ENCODE measurements at places on chromosomes 7 and 10.

GRCh38 chr7:101865031-101865430 is 47.6 kb downstream of the CUX1 start:
- no peak for DNase-seq

GRCh38 chr7:140876519-140877248 is 48.0 kb downstream of the BRAF start:
- DNase-seq = no peak

- no peak for DNase-seq
These were observed 2.1 kb downstream of the MRPL32 start for GRCh38 chr7:42934291-42934690.

DNA sequence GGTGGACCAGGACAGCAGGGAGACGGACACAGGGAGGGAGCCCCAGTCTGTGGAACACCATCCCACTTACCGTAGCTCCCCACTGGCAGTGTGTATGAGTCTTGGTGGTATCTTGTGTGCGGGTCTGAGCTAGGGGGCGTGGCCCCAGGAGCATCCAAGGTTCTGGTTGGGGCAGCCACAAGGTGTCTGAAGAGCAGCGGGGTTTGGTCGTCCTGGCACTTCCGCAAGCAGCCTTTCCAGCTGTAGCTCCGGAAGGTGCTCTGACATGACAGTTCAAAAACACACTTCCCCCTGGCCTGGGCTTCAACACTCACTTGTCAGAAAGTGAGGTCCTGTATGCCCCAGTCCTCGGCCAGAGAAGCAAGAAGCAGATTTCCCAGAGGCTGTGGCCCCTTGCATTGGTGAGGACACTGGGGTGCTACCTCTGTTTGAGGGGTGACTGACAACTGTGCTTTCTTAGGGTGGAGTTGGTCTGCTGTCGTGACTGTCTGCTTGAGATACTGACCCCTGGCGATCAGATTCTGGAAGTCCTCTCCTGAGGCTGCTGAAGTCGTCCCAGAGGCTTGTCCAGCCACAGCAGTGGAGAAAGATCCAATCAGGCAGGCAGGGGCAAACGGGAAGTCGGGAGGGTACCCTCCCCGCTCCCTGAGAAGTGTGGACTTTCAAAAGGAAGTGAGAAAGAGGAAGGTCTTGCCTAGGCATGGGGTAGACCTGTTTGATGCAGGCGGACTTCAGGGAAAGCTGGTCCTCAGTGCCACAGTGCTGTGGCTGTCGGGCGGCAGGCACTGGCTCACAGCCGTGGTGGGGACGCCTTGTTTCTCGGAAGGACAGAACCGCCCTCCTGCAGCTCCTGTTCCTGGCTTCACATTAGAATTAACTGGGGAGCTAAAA is 51.4 kb upstream of the PFKFB3 start:
- DNase-seq = peak; percentile 46

DNA sequence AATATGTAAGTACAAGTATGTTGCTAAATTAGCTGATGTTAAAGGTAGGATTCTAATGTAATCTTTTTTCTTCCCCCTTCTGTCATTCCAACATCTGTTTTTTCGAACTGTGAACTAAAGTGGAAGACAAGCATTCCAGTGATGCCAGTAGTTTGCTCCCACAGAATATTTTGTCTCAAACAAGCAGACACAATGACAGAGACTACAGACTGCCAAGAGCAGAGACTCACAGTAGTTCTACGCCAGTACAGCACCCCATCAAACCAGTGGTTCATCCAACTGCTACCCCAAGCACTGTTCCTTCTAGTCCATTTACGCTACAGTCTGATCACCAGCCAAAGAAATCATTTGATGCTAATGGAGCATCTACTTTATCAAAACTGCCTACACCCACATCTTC is 62.7 kb downstream of the WAC start:
- no peak for DNase-seq

DNA sequence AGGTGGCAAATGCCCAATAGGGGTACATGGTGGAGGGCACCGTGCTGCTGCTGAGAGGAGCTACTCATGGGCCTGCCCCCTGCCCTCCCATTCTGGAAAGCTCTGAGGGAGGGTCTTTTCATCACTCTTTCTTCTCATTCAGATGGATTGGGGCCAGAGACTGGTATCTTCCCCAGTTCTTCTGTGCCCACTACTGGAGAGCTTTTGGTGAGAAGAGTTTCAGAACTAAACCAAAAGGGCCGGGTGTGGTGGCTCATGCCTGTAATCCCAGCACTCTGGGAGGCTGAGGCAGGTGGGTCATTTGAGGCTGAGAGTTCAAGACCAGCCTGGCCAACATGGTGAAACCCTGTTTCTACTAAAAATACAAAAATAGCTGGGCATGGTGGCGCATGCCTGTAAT is 12.5 kb downstream of the ADRA2A start:
- no peak for DNase-seq

DNA sequence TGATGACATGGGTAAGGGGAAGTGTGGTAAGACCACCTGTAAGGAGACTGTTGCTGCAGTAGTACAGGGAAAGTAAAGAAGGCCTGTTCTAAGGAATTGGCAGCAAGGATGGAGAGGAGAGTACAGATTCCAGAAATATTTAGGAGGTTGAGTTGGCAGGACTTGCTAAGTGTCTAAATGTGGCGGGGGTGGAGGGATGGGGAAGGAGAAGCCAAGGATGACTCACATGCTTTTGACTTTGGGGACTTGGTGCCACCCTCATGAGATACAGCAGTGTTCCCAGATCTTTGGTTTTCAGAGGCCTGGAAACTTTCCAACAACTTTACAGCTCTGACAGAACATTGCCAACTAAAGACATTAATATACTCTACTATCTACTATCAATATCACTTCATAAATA is 45.4 kb downstream of the CDK6 start:
- no peak for DNase-seq

- no peak for DNase-seq
These were observed 30.6 kb downstream of the ZC3HAV1 start for GRCh38 chr7:139078911-139079310.

- DNase-seq = no peak
These were observed 253.7 kb downstream of the PTEN start for GRCh38 chr10:88116971-88117626.

DNA sequence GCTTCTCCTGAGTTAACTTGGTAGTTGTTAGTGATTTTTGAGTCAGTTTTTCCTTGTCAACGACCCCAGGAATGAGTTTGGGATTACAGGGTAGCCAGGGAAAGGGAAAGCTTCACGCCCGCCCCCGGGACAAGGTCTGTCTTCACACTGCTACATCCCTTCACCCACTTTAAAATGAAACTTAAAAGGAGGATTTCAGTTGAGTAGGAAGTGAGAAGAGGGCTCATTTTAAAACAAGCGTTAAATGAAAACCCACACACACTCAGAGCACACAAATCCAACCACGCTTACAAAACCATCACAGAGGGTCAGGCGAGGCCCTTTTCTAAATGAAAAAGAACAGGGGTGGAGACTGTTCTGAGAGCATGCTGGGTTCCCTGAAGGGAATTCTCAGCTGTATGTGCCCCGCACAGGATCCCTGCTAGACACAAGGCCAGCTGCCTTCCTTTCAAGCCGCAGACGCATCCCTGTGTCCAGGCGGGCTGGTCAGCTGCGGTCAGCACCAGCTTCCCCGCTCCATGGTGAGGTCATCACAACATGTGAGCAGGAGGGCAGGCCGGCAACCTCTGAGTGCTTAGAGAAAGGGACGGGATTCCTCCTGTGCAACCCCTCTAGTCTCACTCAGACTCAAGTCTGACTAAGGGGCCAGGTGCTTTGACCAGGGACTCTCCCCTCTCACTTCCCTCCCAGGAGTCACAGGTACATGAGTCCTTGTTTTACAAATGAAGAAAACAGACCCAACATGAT is 111.8 kb downstream of the EGFR start:
- DNase-seq = no peak

DNA sequence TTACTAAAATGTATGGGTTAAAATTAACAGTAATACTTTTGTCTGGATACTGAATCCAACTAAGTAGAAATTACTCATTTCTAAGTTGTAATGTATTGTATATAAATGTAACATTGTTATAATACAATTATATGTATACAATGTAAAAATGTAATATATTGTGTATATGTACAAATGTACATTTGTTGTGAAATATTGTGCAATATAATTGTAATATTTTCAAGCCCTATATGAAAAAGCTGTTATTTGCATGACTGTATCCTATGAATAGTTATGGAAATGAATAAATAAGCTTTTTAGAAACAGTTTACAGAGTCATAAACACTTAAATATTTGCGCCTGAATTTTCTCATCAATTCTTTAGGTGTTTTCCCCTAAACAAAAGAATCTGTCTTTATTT is 20.3 kb upstream of the UMAD1 start:
- DNase-seq = no peak

DNA sequence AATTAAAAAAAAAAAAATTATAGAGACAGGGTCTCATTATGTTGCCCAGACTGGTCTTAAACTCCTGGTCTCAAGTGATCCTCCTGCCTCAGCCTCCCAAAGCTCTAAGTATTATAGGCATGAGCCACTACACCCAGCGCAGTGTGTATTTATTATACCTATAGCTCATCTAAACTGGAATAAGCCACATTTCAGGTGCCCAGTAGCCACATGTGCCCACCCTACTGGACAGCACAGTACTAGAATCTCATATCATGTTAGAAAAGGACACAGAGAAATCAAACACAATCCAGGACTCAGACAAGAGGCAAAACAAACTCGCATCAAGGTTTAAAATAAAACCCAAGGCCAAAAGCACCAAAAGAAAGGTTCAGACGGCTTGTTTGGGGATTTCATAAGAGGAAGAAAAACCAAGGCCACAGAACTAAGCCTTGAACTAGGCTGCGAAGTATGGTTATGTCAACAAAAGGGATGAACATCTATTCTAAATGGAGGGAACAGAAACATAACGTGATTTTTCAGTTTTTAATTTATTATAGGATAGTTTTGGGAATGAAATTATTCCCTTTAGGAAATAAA is 32.3 kb downstream of the SLC16A9 start:
- DNase-seq = no peak

DNA sequence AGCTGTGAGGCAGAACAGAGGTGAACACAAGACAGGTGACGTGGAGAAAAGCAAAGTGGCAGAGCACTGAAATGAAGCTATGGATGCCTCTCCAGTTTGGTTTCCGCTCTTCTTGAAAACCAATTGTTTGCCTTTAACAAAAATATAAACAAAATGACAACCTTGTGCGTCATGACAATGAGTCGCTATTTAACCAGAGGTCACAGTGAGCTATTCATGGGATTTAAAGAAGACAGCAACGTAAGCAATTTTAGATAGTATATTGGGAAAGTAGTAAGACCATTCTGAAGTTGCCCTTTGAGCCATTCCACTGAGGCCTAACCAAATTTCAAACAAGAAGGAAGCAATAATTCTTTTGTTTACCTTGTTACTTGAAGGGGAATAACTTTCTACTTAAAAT is 15.2 kb upstream of the LRRTM3 start:
- no peak for DNase-seq

DNA sequence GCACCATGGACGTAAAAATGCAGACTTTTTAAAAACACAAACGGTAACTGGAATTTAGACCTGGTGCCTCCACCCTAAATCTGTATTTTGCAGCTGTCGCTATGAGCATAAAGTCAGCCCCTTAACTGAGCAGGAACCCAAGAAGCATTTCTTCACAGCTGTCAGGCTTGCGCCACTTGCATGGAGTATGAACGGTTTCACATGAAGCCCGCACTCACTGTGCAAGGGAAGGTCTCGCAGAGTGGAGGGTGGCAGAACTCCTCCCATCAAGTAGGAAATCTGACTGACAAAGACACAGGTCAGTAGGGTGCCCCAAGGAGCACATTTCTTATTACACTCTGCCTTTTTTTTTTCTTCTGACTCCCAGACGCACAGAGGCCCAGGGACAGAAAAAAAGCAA is 58.5 kb downstream of the ELMO1 start:
- no peak for DNase-seq

- no peak for DNase-seq
These were observed 34.7 kb downstream of the MRPS24 start for GRCh38 chr7:43834463-43835251.

- no peak for DNase-seq
These were observed 285.1 kb downstream of the ZEB1 start for GRCh38 chr10:31604096-31604495.

DNA sequence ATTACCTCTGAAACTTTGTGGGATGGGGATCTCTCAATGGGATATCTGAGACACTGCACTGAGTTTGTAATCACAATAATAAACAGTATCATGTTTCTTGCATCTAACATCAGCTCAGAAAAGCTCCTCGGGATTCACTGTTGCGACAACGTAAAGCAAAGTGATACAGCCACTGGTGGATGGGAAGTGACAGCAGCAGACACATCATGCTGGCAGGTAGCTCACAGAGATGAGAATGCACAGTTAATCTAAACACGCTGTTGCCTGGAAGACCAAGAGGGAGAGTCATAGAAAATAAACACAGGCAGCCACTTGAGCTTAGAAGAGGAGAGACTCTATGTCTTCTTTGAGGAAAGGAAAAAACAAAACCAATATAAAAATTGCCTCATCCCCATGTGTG is 513.8 kb downstream of the MAGI2 start:
- DNase-seq = no peak

GRCh38 chr10:11603741-11604140 is 7.7 kb downstream of the USP6NL start:
- DNase-seq = no peak

GRCh38 chr10:23742368-23742767 is 303.5 kb downstream of the OTUD1 start:
- DNase-seq = no peak

- DNase-seq = no peak
These were observed 675 bp downstream of the IL6 start for GRCh38 chr7:22727714-22728035.

GRCh38 chr10:133608855-133609254 is 17.7 kb downstream of the FRG2B start:
- DNase-seq = no peak

- DNase-seq = no peak
These were observed 117.4 kb downstream of the JMJD1C start for GRCh38 chr10:63348245-63348850.

- DNase-seq = no peak
These were observed 257.6 kb upstream of the ZMIZ1 start for GRCh38 chr10:78811174-78811573.

GRCh38 chr10:13686331-13686752 is 99.6 kb downstream of the PRPF18 start:
- DNase-seq = no peak

- no peak for DNase-seq
These were observed 517.4 kb downstream of the CCSER2 start for GRCh38 chr10:84845628-84846261.

DNA sequence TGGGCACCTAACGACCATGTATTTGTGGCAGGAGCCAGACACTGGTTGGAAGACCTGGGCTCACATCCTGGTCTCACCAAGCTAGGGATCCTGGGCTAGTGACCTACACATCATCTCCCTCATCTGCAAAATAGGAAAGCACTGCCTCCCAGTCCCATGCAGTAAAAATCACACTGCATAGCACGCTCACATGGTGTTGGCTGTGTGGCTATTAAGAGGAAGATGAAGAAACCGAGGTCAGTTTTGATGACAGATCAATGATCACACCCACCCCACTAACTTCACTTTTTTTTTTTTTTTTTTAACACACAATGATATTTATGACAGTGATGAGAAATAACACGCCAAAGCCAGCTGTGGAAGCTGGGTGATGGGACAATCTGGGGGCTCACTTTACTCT is 146.5 kb downstream of the RNF216 start:
- DNase-seq = no peak

All from GM12892 (cell line).